ENCODE measurements at places on chromosomes 2 and 18. TPM values are rescaled to one million over a fixed set of nuclear protein-coding genes. Genes with fewer than 3 reads are reported as not detected.

Gene SERPINB10
- not detected for total RNA-seq

Gene SIGLEC15
- total RNA-seq: 1.8 TPM

Gene GCKR
- total RNA-seq: 8.5 TPM

Gene ABHD1
- 0.20 TPM for total RNA-seq

Data from smooth muscle cell of the pulmonary artery (primary cell).